CD4-positive, alpha-beta T cell treated with Interleukin-2 at 100 ng/mL for 4 hours (primary cell): ENCODE measurements at places on chromosomes 5 and 9.

- no peak for DNase-seq
Measured at GRCh38 chr5:133360693-133361472, 251.5 kb downstream of the FSTL4 start.

DNA sequence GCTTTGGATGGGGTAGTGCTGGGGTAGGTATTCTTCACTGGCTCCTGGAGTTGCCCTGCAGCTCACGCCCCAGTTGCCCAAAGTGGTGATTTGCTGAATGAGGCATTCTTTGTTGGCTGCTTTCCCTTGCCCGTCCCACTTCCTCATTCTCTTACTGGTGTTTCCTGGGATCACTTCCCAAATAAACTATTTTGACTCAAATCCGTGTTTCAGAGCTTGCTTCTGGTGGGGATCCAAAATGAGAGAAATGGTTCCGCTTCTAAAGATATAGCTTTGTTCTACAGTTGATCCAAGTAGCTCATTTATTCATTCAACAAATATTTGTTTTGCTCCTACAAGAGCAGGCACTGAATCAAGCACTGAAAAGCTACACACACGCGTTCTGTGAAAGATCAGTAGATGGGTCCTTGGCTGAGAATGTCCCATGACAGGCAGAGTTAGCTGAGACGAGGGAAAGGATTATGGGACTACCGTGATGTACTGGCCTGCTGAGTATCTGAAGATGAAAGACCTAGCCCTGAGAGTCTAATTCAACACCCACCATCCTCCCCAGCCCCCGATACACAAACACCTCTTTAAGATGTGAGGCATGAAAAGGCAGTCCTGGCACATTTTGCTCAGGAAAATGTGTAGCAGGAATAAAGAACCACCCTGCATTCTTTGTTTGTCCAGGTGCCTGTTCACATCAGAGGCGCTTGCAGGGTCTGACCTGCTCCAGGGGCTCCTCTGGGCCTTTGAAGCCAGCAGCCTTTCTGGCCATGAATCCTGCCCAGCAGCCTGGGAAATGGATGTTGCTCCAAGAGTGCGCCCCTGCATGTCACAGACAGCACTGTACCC lies 143.1 kb upstream of the RANBP3L start:
- no peak for DNase-seq

- DNase-seq: no peak
Measured at GRCh38 chr5:55331321-55331720, 23.5 kb downstream of the MTREX start.

- no peak for DNase-seq
Measured at GRCh38 chr5:10503997-10504793, 59.7 kb upstream of the ANKRD33B start.

DNA sequence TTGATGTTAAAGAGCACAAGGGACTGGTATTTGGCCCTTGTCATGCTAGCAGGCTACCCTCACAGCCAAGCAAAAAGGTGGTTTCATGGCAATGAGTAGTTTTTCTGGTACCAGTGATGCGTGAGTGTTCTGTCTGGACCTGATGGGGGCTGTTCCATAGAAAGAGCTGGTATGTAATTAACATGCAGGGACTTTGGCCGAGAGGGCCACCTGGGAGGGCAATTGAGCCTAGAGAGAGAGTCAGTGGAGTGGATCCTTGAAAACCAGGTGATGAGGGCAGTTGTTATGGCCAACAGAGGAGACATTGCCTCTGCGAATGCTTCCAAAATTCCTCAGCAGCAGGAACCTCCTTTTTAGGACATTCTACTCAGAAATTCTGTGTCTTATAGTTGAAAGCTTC lies 383.3 kb downstream of the PSAT1 start:
- no peak for DNase-seq

DNA sequence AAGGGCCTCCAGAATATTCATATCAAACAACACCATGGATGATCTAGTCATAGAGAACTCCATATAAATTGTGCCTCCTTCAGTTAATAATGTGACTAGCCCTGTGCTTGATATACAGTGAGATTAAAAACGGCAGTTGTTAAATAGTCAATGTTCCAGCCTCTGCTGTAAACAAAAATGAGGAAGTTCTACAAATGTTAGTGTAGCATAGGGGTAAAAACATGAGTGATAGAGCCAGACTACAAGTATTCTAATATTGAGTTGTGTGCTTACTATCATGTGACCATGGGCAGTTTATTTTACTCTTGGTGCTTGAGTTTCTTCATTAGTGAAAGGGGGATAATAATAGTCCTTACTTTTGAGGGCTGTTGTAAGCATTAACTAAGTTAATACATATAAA lies 43.3 kb upstream of the SLCO6A1 start:
- DNase-seq: no peak

GRCh38 chr9:135283671-135284070 lies 195.9 kb upstream of the PPP1R26 start:
- DNase-seq: no peak

- no peak for DNase-seq
Measured at GRCh38 chr5:117604845-117605244, 1030.2 kb upstream of the SEMA6A start.

DNA sequence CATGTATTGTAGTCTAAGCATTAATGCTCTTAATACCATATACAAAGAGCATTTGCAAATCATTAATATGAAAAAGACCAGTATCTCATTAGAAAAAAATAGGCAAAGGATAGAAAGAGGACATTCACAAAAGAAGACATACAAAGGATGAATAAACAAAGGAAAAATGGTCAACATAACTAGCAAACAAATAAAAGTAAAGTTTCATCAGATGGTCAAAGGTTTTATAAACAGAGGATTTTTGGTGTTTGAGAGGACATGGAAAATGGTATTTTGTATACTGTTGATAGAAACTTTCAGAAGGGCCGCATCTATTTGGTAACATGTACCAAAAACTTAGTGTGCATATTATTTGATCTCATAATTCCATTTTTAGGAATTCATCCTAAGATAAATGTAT lies 414.8 kb downstream of the PIK3R1 start:
- DNase-seq: no peak

GRCh38 chr5:139404484-139404840 lies 573 bp upstream of the SPATA24 start:
- no peak for DNase-seq

DNA sequence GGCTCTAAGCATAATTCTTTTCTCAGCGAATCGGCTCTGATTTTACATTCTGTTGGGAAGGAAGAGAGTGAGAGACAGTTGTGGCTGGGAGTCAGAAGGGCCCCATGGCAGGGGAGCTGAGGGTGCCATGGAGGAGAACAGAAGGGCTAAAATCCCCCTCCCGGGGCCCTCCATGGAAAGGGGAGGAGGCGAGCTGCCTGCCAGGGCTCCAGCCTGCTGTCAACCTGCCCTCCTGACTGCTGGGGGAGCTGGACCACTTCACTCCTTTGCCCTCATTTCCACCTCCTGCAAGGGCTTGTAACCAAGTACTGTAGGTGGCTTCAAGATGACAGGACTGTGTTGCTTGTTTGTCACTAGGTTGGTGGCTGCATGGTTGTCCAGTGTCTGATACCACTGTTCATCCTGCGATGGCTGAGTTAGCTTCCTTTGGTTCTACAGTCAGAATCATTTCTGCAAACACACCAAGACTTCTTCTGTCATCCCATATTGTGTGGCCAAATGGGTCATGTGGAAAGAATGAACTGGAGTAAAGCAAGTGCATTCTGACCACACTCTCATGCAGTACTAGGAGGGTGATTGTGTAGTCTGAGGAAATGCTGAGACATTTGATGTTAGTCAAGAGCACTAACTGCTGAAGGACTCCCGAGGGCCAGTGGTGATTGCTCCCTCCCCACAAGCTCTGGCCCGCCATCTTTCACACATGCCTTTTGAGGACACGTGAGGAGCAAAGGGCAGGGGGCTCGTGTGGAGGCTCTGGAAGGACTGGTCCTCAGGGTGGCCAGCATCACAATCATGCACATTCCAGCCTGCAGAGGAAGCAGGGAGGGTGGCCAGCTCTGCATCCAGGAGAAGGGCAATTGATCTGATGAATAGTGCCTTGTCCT lies 307.2 kb downstream of the GADD45G start:
- no peak for DNase-seq

DNA sequence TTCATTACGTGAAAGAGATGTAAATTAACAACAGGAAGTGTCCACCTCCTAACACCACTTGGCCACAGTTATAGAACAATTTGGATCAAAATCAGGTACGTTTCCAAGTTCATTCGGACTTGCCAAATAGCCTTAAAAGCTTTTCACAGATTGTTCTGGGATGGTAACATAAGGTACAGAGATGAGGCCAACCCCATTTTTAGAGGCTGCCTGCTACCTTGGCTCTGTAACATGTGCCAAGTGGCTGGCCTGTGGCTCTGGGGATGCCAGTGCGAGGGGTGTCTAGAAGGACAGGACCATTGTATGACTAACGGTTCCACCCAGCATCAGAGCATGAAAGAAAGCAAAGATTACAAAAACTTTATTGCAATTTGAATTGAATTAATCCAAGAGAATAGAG lies 91.0 kb downstream of the LHFPL2 start:
- DNase-seq: no peak

DNA sequence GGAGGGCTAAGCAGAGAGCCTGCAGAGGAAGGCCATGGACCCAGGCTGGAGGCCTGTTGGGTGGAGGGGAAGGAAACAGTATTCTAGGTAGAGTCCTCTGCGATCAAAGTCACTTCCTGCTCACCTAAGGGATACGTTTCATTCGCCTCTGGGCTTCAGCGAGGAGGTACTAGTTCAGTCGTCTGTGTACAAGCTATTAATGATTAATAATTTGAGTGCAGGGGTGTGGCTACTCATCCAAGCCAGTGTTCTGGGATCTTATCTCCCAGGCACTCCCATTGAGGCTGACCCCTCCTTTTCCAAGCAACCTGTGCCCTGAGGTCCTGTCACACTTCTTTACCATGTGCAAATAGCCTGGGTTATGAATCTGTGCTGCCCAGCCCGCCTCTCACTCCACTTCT lies 25.2 kb downstream of the RALGPS1 start:
- no peak for DNase-seq

- DNase-seq: no peak
Measured at GRCh38 chr5:107218457-107219193, 452.1 kb downstream of the EFNA5 start.

- DNase-seq: peak; percentile 44
Measured at GRCh38 chr5:160118349-160119141, 705 bp downstream of the PWWP2A start.

DNA sequence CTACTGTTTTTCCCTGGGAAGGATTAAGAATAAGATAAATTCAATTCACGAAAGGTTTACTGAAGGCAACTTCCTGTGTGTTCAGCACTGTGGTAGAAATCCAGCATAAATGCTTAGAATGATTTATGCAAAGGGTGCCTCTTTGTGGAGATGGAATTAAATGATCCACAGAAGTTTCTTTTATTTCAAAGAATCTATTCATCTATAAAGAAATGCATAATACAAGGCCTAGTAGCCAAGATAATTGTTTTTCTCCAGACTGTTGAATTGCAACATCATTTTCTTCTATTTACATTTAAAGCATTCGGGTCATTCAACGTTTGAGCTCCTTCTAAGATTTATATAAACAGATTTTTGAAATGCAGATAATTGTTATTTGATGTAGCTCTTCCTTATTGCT lies 138.8 kb upstream of the NFIL3 start:
- DNase-seq: no peak

- no peak for DNase-seq
Measured at GRCh38 chr9:130319300-130319699, 53.7 kb downstream of the HMCN2 start.

- DNase-seq: peak; percentile 68
Measured at GRCh38 chr5:65483546-65484346, 2.0 kb upstream of the ADAMTS6 start.

DNA sequence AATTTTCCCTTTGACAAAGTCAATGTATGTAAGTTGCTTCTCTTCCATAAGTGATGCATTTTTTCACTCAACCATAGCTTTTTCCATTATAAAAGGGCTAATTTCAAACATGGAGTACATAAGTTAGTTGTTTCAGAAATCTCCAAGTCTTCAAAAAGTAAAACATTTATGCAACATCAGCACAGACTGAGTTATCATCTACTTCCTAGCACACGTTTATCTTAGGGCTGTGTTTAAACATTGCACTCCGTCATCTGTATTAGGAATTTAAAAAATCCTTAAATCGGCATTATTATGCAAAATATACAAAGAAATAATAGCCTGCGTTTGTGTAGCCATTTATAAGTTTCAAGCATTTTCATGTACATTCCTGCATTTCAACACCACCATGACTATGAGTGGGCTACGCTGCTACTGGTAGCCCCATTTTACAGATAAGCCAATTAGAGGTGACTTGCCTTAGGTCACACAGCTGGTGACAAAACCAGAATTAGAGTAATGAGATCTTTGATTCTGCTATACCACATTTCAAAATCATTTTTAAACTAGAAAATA lies 43.4 kb downstream of the PTPN3 start:
- DNase-seq: no peak

DNA sequence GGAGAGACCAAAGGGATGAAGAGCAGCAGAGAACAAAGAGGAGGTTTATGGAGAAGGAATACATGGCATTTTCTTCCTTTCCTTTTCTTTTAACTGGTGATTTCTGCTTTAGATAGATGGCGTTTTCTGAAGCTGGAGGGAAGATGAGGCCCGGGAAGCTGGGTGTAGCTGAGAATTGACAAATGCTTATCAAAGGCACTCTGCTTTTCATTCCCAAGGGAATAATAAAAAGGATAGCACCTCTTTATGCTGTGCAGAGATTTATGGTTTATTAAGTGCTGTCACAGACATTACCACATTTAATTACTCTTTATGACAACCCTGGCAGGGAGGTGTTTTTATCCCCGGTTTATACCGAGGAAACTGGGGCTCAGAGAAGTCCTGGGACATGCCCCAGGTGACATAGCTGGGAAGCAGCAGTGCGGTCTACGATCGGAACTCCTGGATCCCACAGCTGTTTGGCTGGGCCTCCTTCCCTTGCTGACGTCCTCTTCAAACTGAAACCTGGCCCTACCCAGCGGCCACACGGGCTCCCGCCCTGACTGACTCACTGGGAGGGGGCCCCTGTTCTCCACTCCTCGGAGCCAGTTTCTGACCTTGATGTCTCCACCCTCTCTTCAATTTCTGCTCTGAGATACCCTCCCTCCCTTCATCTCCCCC lies 8.2 kb upstream of the EPB41L4B start:
- DNase-seq: no peak

DNA sequence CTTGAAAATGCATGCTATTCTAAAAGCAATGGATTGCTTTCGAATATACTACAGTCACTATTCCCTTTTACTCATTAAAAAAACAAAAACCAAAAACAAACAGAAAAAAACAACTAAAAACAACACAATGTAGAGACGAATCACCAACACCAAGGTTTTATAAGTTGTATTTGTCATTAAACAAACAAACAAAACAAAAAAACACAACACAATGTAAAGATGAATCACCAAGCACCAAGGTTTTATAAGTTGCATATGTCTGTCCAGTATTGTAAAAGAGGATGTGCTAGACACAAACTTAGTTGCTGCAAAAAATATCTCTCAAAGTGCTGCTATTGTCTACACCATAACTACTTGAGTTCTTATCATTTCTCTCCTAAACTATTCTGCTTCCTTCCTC lies 1269.2 kb downstream of the EFNA5 start:
- DNase-seq: no peak

GRCh38 chr5:132055808-132056609 lies 4.4 kb upstream of the IL3 start:
- peak; percentile 52 for DNase-seq
